ENCODE measurements at places on chromosomes 11 and 22. TPM values are rescaled to one million over a fixed set of nuclear protein-coding genes. Genes with fewer than 3 reads are reported as not detected.

Gene TEX54
- not detected for total RNA-seq

DNA sequence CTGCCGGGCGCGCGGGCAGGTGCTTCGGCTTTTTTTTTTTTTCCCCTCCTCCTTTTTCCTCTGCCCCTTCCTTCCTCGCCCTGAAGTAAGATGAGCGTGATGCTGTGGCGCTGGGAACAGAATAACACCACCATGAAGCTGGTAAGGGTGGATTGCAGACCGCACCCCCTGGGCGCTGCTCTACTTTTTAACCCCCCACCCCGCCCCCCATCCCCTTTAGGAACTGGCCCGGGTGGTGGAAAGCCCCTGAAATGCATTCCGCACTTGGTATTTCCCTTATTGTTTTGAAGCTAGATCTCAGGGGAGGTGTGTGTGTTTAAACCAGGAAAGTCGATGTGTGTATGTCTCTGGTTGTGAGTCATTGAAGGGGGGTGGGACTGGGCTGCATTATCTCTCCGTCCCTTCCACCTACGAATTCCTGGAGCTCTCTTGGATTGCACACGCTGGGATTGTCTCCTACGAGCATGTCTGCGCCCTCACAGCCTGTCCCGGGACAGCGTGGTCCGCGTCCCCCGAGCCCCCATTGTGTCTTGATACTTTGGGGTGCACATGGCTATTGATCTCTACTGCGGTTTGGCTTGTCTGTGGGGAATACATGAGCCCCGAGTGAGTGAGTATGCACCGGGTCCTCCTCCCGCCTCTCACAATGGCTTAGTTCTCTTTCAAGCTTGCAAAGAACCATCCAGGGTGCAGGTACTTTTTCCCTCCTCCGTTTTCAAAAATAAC, 64.9 kb downstream of the NAV2 start:
- no peak for DNase-seq

GRCh38 chr22:26648011-26648497, 9.3 kb upstream of the MIAT start:
- DNase-seq = no peak

- no peak for DNase-seq
Measured at GRCh38 chr11:115249061-115249578, 255.1 kb downstream of the CADM1 start.
